ENCODE measurements at places on chromosomes 5 and 9.

DNA sequence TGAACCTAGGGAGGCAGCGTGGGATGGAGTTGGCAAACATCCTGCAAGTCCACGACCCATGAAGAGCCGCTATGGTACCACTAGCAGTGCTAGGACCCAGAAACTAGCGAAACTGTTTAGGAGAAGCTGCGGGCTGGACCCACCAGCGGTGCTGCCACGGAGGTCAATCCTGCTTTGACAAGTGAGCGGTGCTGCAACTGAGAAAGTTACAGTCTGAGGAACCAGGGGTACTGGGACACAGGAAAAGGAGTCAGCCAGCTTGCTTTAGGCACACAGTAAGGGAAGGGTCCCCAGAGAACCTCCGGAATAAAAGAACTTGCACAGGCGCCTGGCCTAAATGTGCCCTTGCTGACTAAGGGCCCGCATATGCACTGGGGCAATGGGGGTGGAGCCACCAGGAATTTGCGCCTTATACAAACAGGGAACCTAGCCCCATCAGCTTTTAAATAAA lies 23.6 kb upstream of the ANXA2R start:
- peak; percentile 40 for DNase-seq

GRCh38 chr9:123832858-123833650 lies 96.9 kb downstream of the DENND1A start:
- no peak for DNase-seq

GRCh38 chr5:2330325-2331130 lies 420.9 kb downstream of the IRX2 start:
- no peak for DNase-seq

- DNase-seq, result no peak
Measured at GRCh38 chr5:81756016-81756415, 5.1 kb upstream of the SSBP2 start.

GRCh38 chr5:35229076-35230037 lies 930 bp downstream of the PRLR start:
- no peak for DNase-seq

GRCh38 chr5:134576386-134577021 lies 51.0 kb downstream of the JADE2 start:
- no peak for DNase-seq

DNA sequence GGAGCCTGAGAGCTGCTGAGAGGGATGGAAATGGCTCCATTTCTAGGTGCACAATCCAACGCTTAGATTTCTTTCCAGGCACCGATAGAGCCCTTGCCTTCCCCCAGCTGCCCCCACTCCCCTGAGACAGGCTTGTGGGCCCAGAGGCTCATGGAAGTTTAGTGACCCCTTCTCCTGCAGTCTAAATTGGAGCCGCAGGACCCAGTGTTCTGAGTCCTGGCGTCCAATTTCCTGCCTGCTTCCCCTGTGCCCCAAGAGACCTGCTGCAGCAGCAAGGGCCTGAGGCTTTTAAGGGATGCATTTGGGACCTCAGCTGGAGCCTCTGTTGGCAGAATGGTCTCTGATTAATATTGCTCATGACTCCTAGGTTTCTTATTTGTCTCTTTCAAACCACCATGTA lies 61.7 kb downstream of the RGS3 start:
- DNase-seq, result no peak
